ENCODE measurements at places on chromosomes 7 and 10. TPM values are rescaled to one million over a fixed set of nuclear protein-coding genes. Genes with fewer than 3 reads are reported as not detected.

GRCh38 chr10:17768957-17769356 lies 17.0 kb downstream of the TMEM236 start:
- ATAC-seq, result no peak

DNA sequence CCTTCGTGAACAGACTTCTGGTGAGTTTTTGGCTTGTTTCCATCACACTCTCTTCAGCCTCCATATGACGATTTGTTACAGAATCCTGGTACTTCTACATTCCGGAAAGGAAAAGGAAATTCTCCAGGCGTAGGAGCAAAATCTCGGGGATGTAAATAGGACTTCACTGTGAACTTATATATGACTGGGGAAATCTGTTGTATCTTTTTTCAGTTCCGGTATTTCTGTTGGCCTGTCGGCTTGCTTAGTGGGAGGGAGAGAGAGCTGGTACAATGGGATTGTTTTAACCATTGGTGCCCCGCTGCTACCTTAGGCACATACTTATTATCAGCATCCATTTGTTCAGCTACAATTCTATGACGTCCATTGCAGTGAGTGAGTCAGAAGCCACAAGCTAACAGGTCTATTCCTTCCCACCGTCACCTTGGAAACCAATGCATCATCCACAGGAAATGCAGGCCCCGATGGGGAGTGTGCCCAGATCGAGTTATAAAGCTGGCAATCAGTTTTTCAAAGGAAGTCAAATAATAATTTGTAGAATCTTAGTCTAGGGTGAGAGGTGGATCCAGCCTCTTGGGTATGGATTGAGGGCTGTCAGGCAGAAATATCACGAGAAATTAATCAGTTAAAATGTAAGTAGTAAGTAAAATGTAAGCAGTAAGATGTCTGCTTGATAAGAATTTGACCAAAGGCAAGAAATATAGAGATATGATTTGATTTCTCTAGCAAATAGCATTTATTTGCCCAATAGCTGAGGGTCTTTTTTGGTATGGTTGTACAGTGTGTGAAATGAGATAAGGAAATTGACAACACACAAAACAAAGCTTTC lies 92.0 kb upstream of the MKLN1 start:
- peak; percentile 33 for ATAC-seq

DNA sequence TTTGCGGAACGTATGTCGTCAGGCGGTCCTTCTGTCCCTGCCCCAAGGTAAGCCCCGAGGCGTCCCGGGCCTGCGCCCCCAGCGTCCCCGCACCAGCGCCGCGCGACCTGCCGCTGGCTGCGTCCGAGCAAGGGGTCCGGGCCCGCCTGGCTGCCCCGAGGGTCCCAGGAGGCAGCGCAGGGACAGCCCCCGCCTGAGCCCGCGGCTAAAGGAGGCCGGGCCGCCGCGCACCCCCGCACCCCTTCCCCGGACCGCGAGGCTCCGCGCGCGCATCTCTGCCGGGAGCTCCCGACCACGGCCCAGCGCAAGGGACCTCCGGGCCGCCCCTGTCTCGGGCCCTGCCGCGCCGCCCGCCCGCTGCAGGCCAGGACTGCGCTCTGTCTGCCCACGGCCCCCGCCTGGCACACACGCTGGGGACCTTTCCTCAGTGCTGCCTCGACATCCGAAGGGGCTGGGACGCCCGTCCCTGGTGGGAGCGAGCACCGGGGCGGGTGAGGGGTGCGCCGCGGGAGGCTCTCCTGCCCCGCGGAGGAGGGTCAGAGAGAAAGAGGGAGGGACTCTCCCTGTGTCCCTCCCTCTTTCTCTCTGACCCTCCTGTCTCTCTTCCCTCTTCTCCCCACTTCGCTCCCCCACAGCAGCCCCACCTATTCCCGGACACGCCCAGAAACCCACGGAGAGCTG lies 25.0 kb downstream of the SHH start:
- peak; percentile 52 for ATAC-seq

DNA sequence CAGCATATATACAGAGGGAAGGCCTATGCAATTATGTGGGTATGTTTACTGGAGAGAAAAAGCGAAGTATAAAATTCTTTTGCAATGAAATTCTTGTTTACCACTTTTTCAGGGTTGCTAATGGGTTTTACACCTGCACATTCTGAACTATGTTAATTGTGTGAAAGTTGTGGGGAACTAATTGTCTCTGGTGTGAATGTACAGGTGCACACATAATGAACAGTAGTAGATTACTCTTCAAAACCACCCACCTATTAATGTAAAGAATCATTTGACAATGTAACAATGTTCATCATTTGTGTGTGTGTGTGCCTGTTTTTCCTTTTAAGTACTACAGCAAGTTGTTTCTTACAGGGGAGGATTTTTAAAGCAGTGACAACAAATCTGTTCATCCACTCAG lies 80.0 kb upstream of the FEZF1 start:
- ATAC-seq, result no peak

- no peak for ATAC-seq
Observed at GRCh38 chr10:2980791-2981360, 86.5 kb upstream of the PFKP start.

DNA sequence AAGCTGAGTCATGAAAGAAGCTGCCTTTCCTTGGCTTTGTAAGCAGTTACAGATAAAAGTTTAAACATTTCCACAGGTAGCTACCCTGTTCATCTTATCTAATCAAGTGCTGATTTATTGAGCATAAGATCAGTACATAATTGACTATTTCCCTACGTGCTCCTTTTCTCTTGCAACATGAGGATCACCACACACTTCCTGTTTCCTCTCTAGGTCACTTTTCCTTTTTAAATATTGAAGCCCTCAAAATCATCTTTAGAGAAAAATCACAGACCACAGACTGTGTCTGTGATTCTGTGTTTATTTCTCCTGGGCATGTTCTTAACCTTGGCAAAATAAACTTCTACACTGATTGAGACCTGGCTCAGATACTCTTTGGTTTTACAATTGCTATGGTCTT lies 69.5 kb downstream of the ZNF37A start:
- ATAC-seq, result no peak

DNA sequence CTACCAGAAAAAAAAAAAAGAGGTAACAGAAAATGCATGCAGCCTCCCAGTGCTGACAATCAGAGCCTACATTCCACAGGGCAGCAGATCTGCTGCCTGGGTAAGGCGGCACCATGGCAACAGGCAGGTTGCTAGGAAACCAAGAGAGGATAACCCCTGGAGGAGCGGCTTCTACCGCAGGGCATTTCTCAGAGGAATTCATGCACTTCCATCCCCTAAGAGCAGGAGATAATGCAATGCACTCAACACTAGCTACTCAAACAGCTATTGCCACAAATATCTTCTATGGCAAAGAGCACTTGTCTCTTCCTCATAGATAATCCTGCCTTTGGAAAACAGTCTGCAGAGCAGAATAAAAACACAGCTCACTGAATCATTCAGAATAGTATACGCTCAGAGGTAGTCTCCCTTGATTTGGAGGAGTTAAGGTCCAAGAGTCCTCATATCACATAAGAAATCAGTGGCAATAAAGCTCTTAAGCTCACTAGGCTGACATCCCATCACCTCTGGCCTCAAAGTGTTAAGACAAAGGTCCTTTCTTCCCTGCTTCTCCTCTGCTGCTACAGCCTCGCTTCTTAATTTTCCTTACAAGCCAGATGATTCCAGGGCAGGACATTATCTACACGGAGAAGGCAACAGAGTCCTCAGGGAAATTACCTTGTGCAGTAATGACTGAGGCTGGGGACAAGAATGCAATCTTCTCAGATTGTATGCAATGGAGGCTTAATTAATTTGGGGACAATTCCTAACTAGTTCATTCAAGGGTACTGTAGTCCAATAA lies 10.7 kb downstream of the PSAP start:
- peak; percentile 64 for ATAC-seq

DNA sequence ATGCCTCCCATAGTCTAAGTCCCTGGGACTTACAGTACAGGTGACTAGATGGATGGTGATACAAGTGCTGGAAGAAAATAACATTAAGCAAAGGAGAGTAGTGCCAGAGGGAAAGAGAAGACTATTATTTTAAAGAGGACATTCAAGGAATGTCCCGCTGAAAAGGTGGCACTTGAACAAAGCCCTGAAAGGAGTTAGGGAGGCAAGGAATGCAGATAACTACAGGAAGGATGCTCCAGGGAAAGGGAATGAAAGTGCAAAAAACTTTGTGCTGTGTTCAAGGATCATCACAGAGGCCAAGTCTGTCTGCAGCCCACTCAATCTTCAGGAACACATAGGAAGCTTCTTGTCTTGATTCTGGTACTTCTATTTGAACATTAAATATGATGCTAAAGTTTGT lies 14.9 kb downstream of the ANKMY2 start:
- no peak for ATAC-seq

The KCNIP2 gene
- not detected for total RNA-seq

The OR13A1 gene
- not detected for total RNA-seq

The LARP4B gene
- 35.6 TPM for total RNA-seq
